ENCODE measurements at places on chromosomes 6 and 20. TPM values are rescaled to one million over a fixed set of nuclear protein-coding genes. Genes with fewer than 3 reads are reported as not detected.

DNA sequence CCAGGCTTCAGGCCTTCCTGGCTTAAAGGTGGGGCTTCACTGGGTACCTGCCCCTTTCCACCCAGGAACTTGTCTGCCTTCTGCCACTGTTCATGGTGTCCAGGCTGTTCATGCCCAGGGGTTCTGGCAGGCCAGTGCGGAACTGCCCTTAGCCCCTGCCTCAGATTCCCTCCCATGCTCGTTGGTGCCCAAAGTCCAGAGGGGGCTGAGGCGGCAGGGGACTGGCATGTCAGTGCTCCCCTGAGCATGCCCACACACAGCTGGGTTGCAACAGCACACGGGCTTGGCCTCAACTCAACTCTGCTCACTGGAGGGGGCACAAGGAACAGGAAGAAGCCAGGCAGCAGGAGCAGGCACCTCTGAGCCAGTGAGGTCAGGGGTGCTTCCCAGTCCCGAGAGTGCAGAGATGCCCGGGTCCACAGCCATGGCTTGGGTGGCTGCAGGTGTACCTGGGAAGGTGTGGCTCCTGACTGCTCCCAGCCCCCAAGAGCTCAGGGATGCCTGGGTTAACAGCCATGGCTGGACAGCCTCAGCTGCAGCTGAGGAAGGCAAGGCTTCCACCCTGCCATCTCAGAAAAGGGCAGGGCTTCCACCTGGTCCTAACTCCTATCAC, 845.9 kb downstream of the EYS start:
- no peak for DNase-seq

DNA sequence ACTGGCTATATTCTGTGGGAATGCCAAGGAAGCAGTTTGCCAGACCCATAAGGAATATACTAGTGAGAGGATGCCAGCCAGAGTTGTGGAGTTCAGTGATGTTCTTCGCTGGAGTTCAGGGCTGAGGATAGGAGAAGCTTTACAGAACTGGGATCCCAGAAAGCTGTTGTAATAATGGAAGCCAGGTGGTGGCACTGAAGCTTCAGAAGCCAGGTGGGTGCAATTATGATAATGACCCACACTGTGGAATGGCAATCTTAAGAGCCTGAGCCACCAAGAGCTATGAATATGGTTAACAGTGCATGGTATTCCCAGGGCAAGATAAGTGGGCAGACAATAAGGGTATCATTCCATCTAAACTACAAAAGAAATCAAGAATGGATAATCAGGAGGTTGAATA, 25.1 kb upstream of the ENPP1 start:
- DNase-seq: no peak

GRCh38 chr6:73339340-73339739, 14.7 kb downstream of the DPPA5 start:
- DNase-seq: no peak

- DNase-seq: no peak
These were observed 34.9 kb downstream of the DYNLT1 start for GRCh38 chr6:158609455-158610155.

Gene RNF182
- total RNA-seq: 0.81 TPM

Gene ADTRP
- 0.18 TPM for total RNA-seq

Measured in left cardiac atrium (tissue), 4 donors.